ENCODE measurements at places on chromosomes 2 and 18. TPM values are rescaled to one million over a fixed set of nuclear protein-coding genes. Genes with fewer than 3 reads are reported as not detected.

The KATNAL2 gene
- 3.2 TPM for total RNA-seq

- DNase-seq, result no peak
- H3K27ac ChIP-seq, result no peak overlapping the region
- no peaks in the 10 kb centered on the region for H3K27me3 ChIP-seq
- no peaks in the 10 kb centered on the region for H3K4me1 ChIP-seq
- no peak overlapping the region for H3K4me3 ChIP-seq
Measured at GRCh38 chr2:181036848-181037603, 56.6 kb downstream of the UBE2E3 start.

DNA sequence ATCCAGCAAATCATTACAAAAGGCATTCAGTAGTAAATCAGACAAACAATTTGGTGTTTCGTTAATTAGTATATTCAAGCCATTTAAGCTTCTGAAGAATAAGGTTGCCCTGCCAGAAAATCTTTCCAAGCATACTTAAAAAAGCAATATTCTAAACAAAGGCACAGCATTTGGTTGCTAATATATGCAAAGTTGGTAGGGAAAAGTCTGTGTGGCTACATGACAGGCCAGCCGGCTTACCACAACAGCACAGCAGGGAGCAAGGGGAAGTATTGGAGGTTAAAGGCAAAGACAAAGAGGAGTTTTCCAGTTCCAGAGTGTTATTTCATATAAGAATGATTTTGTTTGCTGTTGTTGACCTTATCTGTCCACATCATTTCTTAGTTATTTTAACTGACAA, 282.3 kb downstream of the MBD5 start:
- no peak overlapping the region for H3K4me3 ChIP-seq
- no peaks in the 10 kb centered on the region for H3K27me3 ChIP-seq
- H3K4me1 ChIP-seq, result no peaks in the 10 kb centered on the region
- no peak for DNase-seq
- H3K27ac ChIP-seq, result no peak overlapping the region

GRCh38 chr2:75099521-75099922, 99.8 kb downstream of the TACR1 start:
- H3K4me3 ChIP-seq, result no peak overlapping the region
- no peak for DNase-seq
- no peaks in the 10 kb centered on the region for H3K27me3 ChIP-seq
- H3K4me1 ChIP-seq, result no peaks in the 10 kb centered on the region

DNA sequence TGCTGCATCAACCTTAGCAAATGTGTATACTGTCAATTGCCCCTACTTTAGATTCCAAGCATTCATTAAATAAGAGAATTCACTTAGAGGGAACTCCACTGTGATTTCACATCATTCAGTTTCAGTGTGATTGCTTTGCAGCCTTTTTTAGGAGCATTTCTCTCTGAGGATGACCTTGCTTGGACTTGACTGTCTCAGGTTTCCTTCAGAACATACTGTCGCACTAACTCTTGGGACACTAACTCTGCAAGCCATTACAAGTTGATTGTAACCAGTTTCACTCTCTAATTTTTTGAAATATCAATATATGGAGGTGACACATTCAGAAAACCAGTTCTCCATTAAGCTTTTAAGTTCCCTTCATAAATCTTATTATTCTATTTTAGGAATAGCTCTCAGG, 6.6 kb upstream of the ZCCHC2 start:
- H3K27me3 ChIP-seq, result no peaks in the 10 kb centered on the region
- DNase-seq, result no peak
- no peak overlapping the region for H3K4me3 ChIP-seq
- H3K4me1 ChIP-seq, result no peaks in the 10 kb centered on the region
- no peaks in the 10 kb centered on the region for H3K36me3 ChIP-seq

Measured in aorta (tissue), 5 donors.